ENCODE measurements at places on chromosomes 2 and 18.

GRCh38 chr2:7773362-7774360 is 856.4 kb downstream of the RNF144A start:
- peak; percentile 60 for DNase-seq

DNA sequence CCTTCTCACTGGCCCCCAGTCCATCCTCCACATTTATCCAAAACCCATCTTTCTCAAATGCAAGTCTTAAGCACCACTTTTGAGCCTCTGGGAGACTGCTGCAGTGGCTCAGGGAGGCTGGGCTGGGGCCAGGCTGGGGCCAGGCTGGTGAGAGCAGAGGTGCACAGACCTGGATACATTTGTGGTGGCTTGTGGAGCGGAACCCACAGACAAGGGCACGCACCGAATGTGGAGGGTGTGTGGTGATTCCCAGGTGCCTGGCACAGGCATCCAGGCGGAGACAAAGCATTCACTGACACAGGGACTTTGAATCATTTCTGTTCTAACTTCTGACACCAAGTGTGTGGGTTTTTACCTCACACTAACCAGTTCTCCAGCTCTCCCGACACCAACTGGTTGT is 42.2 kb upstream of the MGAT4A start:
- DNase-seq: no peak

- DNase-seq: no peak
Observed at GRCh38 chr2:133004623-133005022, 334.6 kb upstream of the LYPD1 start.

- DNase-seq: no peak
Observed at GRCh38 chr2:172332507-172332906, 94.9 kb upstream of the ITGA6 start.

- no peak for DNase-seq
Observed at GRCh38 chr2:78077633-78078032, 555.5 kb upstream of the LRRTM4 start.

- DNase-seq: no peak
Observed at GRCh38 chr2:113198048-113198789, 24.4 kb downstream of the PSD4 start.

GRCh38 chr2:11292464-11293255 is 51.8 kb downstream of the ROCK2 start:
- no peak for DNase-seq

DNA sequence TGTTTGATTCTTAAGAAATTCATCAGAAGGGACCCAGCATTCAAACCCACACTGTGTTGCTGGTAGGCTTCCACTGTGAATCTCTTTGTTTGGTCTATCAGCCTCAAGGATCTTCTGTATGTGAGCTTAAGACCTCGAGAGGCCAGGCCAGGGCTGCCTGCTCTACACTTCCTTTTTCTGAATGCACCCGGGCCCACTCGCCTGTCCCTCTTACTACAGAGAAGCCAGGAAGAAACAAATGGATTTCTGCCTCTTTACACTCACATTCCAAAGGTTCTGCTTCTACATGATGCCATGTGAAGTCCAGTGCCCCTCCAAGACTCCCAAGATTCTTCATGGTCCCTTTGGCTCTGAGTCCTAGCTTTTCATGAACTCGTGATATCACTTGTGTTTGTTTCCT is 25.4 kb upstream of the MRPL19 start:
- DNase-seq: no peak

DNA sequence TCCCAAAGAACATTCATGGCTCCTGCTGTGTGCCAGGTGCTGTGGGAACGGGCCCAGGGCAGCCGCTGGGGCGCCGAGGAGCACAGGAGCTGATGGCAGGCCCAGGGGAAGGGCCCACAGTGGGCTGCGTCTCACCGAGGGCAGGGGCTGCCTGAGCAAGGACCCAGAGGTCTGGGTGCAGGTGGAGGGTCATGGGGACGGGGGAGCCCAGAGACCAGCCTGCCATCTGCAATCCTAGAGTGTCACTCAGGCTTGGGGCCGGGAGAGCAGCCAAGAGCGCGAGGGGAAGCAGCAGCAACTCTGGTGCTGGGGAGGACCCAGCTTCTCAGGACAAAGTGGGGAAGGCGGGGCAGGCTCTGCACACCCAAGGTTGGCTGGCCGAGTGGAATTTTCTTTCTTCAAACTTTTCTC is 207.4 kb downstream of the HDAC4 start:
- DNase-seq: no peak

DNA sequence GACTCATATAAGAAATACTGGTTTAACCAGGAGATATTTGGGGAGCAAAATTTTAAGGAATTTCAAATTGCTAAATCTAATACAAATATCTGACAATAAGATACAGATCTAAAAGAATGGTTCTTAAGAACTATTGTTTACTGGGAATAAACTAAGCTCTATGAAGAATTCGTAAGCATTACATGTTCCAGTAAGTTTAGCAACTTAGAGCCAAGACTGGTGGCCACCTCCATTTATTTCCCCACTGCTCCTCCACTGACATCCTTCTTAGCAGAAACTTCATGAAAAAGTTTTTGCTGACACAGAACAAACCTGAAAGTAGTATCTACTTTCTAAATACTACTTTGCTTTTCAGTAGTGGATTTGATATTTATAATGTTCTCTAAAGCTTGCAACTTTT is 83.0 kb downstream of the ACSL3 start:
- DNase-seq: no peak

GRCh38 chr2:8142461-8142860 is 539.4 kb upstream of the ID2 start:
- DNase-seq: no peak

- DNase-seq: no peak
Observed at GRCh38 chr2:138956116-138956515, 175.9 kb upstream of the NXPH2 start.

- DNase-seq: peak; percentile 33
Observed at GRCh38 chr2:31324016-31324633, 90.2 kb downstream of the EHD3 start.

DNA sequence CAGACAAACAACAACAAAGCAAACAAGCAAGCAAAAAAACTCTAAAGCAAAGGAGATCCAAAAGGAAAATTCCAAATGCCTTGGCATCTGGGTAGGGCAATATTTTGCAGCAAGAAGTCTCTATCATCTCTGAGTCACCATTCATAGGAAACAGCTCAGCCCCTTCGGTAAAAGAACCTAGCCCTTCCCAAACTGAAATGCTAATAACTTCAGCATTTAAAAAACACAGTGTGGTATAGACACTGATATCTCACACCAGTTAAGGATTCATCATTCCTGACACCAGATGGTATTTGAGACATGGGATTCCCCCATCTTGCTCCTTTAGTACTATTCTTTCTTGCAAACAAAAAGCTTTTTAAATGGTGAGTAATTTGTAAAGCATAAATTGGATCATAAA is 491.8 kb downstream of the TXNL1 start:
- DNase-seq: no peak

- DNase-seq: peak; percentile 79
Observed at GRCh38 chr18:79400091-79400590, 4.4 kb downstream of the NFATC1 start.

- no peak for DNase-seq
Observed at GRCh38 chr2:159010340-159010739, 41.9 kb downstream of the TANC1 start.

DNA sequence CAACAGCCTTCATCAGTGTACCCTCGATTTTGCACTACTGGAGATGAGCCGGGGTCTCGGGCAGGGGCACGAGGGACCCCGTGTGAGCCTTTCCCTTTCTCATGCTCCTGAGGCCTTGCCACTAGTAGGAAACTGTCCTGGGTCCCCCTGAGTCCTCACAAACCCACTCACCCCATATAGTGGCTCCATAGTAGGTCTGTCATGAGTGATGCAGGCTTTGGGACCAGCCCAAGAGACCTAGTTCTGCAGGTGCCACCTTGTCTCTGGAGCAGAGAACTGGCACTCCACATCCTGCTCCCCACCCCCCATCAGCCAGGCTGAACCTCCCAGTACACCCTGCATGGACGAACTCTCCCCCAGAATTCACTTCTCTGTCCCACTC is 187.1 kb downstream of the SMAD7 start:
- no peak for DNase-seq

GRCh38 chr2:126770466-126770865 is 114.5 kb downstream of the GYPC start:
- no peak for DNase-seq

GRCh38 chr2:29394981-29395350 is 279.8 kb downstream of the CLIP4 start:
- no peak for DNase-seq

DNA sequence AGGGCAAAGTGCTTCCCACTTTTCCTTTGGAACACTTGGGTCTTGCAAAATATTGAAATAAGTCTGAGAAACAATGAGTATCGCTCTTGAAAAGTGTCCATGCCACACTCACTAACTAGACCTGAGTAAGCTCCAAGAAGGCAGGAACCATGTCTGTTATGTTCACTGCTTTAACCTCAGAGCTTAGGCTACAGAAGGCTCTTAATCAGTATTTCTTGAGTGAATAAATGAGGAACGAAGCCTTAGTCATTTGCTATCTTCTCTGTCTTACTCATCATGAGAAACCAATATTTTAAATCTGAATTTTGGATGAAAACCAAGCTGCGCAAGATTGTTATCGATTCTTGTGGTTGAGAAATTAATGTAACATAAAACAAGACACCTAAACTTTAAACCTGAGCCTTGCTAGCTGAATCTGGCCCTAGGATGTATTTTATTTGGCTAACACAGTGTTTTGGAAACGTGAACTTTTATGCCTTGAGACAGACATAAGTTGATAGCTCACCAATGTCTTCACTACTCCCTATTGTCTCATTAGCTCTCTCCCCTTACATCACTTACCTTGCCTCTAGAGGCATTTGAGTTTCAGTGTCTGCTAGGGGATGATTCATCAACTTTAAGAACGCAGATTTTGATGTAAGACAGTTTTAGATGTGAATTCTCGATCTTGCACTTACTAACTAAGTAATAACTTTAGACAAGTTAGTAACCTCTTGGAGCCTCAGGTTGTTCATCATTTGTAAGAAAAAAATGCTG is 392.8 kb upstream of the MEIS1 start:
- no peak for DNase-seq

GRCh38 chr2:137964066-137964858 is at the start of gene HNMT:
Gene HNMT (plus strand): TSS chr2:137964473. CDS start chr2:137964492, 19 bp downstream.
- peak; percentile 45 for DNase-seq

DNA sequence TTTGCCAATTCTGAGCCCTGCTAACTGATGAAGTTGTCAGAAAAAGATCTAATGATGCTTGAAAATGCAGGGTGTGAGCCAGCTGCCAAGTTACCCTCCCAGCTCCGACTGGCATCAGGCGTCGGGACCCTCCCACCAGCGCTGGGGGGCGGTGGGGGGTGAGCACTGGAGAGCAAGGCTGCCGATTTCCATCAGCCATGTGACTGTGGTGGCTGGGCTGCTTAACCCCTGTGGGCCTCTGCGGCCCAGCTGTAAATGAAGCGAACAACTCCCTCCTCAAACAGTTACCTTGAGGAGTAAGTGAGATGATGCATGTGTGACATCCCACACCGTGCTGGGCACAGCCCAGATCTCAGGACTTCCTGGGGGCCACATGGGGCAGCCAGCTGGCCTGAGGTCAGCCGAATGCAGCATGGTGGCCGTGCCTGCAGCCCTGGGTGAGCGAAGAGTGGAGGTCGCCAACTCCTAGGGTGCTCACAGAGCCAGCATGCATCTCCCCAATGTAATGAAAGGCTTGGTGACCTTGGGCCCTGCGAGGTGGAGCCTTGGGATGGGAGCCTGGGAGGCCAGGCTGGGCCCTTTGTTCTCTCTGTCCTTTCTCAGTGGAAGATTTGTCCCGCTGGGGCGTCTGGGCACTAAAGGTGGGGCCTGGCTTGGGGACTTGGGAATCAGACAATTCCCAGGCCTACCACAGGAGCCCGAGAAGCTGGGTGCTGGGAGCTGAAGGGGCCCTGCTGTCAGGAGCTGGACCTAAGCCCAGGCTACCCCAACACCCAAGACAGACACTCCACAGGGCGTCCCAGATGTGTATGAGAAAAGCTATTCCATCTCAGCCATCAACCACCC is 25.1 kb downstream of the CIB4 start:
- no peak for DNase-seq

DNA sequence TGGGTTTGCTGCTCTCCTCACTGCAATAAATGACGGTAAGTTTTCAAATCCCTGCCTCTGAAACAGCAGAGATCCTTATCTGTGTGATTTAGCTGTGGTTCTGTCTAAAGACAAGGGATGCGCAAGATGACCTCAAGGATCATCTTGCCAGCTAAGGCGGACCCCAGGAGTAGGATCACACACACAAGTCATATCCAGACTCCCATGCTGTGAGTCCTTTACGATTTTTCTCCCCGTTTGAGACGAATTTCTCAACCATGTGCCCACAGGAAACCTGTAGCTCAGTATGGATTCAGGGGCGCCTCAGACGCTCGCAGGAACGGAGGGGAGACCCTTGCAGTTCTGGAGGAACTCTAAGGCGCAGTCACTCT is 11.1 kb upstream of the DCTN1 start:
- no peak for DNase-seq

Data from urothelium cell line (cell line).